ENCODE measurements at places on chromosomes 16 and 17.
A peak's percentile ranks its signal among the peaks of the same experiment; 100 is the strongest.

- DNase-seq: no peak
Observed at GRCh38 chr16:74749291-74750055, 25.1 kb downstream of the FA2H start.

GRCh38 chr17:19370493-19370960, 7.8 kb upstream of the MAPK7 start:
- DNase-seq: no peak

DNA sequence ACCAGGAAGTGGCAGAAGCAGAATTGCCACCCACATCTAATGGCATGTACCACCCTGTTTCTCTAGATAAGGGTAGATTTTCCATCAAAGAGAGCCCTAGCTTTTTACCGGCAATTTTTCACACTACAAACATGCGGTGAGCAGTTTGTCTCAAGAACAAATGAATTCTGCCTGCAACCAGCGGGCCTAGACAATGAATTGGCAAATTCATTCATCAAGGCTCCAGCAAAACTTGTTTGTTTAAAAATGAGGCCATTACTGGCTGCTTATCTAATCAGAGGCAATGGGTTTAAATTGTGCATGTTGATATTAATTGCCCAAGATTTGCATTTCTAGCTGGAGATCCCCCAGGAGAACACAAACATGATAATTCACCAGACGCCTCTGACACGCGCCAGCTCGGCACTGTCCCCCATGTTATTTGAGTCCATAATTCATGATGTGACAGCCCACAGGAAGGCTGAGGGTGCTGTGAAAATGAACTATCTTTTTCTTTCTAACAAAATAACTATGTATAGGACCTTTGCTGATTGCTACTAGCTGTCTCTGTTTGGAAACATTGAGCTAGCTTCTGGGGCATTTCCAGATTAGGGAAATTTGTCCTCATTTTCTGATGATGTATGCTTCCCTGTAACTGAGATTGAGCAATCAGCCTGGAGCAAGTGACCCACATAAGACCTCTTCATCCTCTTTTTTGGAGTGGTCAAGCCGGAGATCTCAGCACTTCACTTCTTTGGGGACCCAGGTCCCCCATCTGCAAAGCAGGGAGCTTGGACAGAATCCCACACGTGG, 80.8 kb downstream of the CNGB1 start:
- no peak for DNase-seq

DNA sequence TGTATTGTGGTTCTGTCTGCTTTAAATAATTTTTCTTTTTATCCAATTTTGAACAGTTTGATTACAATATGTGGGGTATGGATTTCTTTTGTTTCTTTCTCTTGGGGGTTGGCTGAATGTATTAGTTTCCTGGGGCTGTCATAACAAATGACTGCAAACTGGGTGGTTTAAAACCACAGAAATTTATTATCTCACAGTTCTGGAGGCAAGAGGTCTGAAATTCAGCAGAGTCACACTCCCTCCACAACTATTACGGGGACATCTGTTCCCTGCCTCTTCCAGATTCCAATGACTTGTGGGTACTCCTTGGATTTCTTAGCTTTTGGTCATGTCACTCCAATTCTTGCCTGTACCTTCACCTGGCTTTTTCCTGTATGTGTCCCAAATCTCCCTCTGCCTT, 23.7 kb downstream of the COX11 start:
- DNase-seq: no peak

GRCh38 chr16:49585143-49585832, 211.7 kb downstream of the C16orf78 start:
- DNase-seq: no peak

DNA sequence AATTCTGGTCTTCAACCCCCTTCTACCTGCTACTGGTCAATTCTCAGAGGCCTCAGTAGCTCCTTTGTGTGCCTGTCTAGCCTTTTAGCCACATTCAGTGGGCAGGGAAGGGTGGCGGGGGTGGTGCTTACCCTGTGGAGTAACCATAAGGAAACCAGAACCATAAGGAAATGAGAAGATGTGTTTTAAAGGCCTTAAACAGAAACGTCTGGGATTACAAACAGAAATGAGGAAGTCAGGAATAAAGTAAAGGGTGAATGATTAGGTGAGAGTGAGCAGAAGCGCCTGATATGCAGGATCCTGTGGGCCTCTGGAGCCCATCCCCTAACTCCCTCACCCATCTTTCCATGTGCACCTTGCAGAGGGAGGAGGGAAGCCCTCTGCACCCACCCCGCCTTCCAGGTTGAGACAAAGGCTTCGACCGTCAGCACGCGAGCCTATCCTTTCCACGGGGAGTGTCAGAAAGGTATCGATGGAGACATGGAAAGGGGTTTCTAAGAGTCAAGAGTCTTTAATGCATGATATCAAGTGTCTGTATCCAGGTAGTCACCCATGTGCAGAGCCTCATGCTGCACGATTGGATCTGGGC, 20.4 kb downstream of the KIAA0513 start:
- no peak for DNase-seq

DNA sequence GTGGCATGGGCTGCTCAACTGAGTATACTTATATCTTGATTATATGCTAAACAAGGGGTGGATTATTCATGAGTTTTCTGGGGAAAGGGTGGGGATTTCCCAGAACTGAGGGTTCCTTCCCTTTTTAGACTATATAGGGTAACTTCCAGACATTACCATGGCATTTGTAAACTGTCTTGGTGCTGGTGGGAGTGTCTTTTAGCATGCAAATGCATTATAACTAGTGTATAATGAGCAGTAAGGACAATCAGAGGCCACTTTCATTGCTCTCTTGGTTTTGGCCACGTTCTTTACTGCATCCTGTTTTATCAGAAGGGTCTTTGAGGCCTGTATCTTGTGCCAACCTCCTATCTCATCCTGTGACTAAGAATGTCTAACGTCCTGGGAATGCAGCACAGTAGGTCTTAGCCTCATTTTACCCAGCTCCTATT, 12.0 kb downstream of the PRR11 start:
- no peak for DNase-seq

GRCh38 chr17:73430848-73431247, 119.0 kb upstream of the CDC42EP4 start:
- no peak for DNase-seq

- peak; percentile 39 for DNase-seq
Observed at GRCh38 chr17:82230609-82231311, 1.9 kb downstream of the SLC16A3 start.

DNA sequence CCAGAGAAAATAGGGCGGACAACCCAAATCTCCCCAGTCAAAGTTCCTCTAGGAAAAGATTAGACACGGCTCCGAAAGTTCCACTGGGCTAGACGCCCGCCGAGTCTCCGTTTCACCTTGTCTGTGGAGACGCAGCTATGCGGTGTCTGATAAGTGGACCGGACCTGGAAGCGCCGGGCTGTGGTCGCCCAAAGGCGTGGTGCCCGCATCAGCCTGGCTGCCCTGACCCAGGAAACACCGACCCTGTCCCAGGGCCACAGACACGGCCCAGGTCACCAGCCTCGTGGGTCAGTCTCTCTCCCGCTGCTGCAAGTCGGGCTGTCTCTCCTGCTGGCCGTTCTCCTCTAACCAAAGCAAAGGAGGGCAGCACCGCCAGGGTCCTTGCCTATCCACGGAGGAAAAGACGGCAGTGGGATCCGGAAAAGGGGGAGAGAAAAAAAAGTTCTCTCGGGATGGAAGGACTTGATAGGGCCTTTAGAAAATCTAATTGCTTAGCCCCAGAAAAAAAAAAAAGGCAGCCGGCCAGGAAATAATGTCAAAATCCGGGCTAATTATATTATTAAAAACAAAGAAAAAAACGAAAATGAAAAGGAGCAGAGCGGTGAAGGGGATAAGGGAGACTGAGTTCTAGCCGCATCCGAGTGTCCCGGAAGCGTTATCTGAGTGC, 13.9 kb upstream of the FOXF1 start:
- DNase-seq: no peak

- DNase-seq: no peak
Observed at GRCh38 chr16:85715169-85716021, 26.6 kb upstream of the GINS2 start.

DNA sequence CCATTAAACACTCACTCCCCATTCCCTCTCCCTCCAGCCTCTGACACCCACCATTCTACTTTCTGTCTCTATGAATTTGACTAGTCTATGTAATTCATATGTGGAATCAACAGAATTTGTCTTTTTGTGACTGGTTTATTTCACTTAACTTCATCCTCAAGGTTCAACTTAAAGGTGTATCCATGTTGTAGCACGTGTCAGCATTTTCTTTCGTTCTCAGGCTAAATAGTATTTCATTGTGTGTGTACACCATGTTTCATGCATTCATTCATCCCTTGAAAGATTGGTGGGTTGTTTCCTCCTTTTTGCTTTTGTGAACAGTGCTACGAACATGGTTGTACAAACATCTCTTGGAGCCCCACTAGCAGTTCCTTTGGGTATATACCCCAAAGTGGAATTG, 36.0 kb downstream of the ATP2C2 start:
- DNase-seq: no peak

DNA sequence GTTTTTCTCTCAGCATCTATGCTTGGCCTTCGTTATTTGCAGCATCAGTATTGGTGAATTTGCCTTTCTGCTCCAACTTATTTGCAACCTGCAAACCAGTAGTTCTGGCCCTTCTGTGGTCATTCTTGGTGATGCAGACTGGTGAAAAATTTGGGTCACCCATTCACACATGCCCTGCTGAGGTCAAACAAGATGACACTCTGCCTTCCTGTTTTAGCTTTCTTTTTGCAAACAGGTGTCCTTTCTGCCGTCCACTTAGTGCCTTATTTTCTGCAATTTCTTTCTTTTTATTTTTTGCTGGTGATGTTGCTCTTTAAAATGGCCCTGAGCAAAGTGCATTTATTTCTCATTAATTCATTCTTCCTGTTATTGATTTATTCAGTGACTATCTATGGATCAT, 31.3 kb downstream of the PLCG2 start:
- DNase-seq: no peak

GRCh38 chr16:73125850-73126524, 78.1 kb upstream of the ZFHX3 start:
- no peak for DNase-seq

- DNase-seq: no peak
Observed at GRCh38 chr17:27268394-27269085, 25.4 kb upstream of the WSB1 start.

Data from CD4-positive, alpha-beta T cell treated with Interleukin-6 at 100 ng/mL for 8 hours (primary cell).